ENCODE measurements at places on chromosomes 7 and 10. TPM values are rescaled to one million over a fixed set of nuclear protein-coding genes. Genes with fewer than 3 reads are reported as not detected.

The AMPH gene
- total RNA-seq = not detected

The GPR15LG gene
- total RNA-seq = not detected

The SPDYE2B gene
- total RNA-seq = not detected

The PTPRZ1 gene
- not detected for total RNA-seq

The ING3 gene
- 13.2 TPM for total RNA-seq

The BBIP1 gene
- 32.9 TPM for total RNA-seq

The MSMB gene
- not detected for total RNA-seq

The CALCR gene
- total RNA-seq = 0.14 TPM

The CPN1 gene
- not detected for total RNA-seq

The FGF8 gene
- total RNA-seq = not detected

The RAMP3 gene
- not detected for total RNA-seq

The BAIAP2L1 gene
- 14.5 TPM for total RNA-seq

The ENTPD1 gene
- 0.03 TPM for total RNA-seq

The SUN3 gene
- not detected for total RNA-seq

Data from Caki2 (cell line).